Keratinocyte (primary cell): ENCODE measurements at places on chromosomes 7 and 10. TPM values are rescaled to one million over a fixed set of nuclear protein-coding genes. Genes with fewer than 3 reads are reported as not detected.

DPP6 gene
- not detected in 3 replicates for polyA plus RNA-seq

ACTL6B gene
- polyA plus RNA-seq: not detected in 3 replicates

SPDYE6 gene
- polyA plus RNA-seq: not detected in 3 replicates

FFAR4 gene
- not detected in 3 replicates for polyA plus RNA-seq

NPC1L1 gene
- 0.01 to 0.03 TPM in 2 of 3 replicates, not detected in the other for polyA plus RNA-seq

DGKI gene
- 0.01 to 0.14 TPM in 2 of 3 replicates, not detected in the other for polyA plus RNA-seq

ZNF804B gene
- not detected in 3 replicates for polyA plus RNA-seq

GOLGA7B gene
- 3.6 to 6.8 TPM (median 4.9 TPM) in 3 replicates for polyA plus RNA-seq

SLC13A4 gene
- polyA plus RNA-seq: 0.02 to 0.12 TPM (median 0.03 TPM) in 3 replicates

GRCh38 chr10:110279407-110279986, 25.2 kb downstream of the SMNDC1 start:
- H3K4me1 ChIP-seq: no peaks in the 10 kb centered on the region
- no peak overlapping the region for H3K27ac ChIP-seq
- H3K36me3 ChIP-seq: no peaks in the 10 kb centered on the region
- no peaks in the 10 kb centered on the region for H3K27me3 ChIP-seq
- no peak for DNase-seq
- H3K4me3 ChIP-seq: no peak overlapping the region

DNA sequence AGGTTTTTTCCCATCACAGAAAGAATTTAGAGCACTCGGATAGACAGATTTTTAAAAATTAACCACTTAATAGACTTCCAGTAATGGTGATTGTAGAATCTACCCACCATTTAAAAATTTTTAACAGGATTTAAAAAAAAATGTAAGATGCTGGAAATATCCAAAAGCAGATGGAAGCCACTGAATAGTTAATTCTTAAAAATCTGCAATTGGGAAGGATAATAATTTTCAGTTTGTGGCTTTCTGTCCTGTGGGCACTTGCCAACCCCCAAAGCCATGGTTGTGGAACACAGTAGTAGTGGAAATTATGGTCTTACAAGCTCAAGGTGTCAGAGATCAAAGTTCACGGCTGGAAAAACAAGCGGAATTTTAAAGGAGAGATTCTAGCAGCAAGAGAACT, 101.0 kb upstream of the SP4 start:
- H3K4me3 ChIP-seq: no peak overlapping the region
- DNase-seq: no peak
- H3K36me3 ChIP-seq: no peaks in the 10 kb centered on the region
- H3K27ac ChIP-seq: no peak overlapping the region
- H3K4me1 ChIP-seq: no peaks in the 10 kb centered on the region

GRCh38 chr10:310976-311639, 175.9 kb downstream of the ZMYND11 start:
- no peak for DNase-seq
- no peaks in the 10 kb centered on the region for H3K36me3 ChIP-seq
- H3K4me3 ChIP-seq: no peak overlapping the region

DNA sequence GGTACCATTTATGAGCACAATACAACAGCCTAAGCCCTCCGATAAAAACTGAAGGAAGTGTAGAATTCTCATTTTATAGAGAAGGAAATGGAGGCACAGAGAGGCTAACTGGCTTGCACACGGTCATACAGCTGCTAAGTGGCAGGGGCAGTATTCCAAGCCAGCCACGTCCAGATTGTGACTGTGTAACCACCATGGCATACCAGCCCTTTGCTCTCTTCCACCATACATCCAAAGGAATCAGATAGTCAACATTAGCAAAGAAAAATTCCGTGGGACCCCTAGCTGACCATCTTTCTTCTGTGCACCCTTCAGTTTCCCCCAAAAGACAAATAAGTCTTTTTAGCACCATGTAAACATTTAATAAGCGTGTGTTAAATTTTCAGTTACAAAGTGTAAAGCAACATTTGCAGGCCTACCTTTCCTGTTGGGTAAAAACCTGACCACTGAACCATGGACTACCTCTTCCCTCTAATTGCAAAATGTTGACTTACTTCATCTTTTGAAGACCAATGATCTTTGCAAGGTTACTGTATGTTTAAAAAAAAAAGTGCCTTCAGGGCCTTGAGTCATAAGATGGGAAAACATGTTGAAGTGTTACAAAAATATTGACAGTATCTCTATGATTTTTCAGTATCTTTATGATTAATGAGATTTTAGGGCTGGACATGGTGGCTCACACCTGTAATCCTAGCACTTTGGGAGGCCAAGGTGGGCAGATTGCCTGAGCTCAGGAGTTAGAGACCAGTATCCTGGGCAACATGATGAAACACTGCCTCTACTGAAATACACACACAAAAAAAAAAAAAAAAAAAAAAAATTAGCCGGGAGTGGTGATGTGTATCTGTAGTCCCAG, 24.3 kb upstream of the PDZD8 start:
- H3K36me3 ChIP-seq: no peaks in the 10 kb centered on the region
- DNase-seq: no peak
- H3K4me3 ChIP-seq: no peak overlapping the region
- H3K27ac ChIP-seq: no peak overlapping the region
- no peaks in the 10 kb centered on the region for H3K27me3 ChIP-seq
- H3K4me1 ChIP-seq: no peaks in the 10 kb centered on the region

GRCh38 chr7:34086064-34086463, 180.7 kb downstream of the BMPER start:
- H3K4me3 ChIP-seq: no peak overlapping the region
- H3K36me3 ChIP-seq: no peaks in the 10 kb centered on the region
- peaks cover 8% of the 10 kb centered on the region for H3K4me1 ChIP-seq
- DNase-seq: no peak
- H3K27ac ChIP-seq: no peak overlapping the region

GRCh38 chr10:77106676-77107075, 530.9 kb downstream of the KCNMA1 start:
- no peak for DNase-seq
- H3K4me3 ChIP-seq: no peak overlapping the region
- H3K27ac ChIP-seq: no peak overlapping the region
- H3K36me3 ChIP-seq: no peaks in the 10 kb centered on the region

DNA sequence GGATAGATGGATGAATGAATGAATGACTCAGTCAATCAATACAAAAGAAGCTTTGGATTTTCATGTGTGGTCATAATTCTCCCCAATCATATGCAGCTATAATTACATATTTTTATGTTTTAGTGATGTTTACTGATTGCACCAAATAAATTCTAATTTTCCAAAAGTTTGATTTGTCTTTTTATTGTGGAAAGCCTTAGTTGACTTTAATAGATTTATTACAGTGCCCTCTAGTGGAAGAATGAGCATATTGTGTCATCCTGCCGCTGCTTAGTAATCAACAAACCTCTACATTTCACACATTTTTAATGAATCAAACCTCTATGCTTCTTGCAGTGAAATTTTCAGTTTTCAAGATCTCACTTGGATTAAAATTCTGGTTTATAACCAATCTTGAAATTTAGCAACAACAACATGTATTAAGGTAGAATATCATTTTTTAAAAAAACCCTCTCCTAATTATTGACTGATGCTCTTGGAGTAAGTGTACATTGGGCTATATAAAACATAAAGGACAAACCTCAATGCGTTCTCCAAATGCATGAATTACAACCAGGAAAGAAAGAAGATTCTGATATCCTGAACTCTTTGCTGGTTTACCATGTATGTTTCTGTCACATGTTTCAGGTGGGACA, 55.6 kb upstream of the PNLIP start:
- no peaks in the 10 kb centered on the region for H3K27me3 ChIP-seq
- no peak overlapping the region for H3K4me3 ChIP-seq
- no peaks in the 10 kb centered on the region for H3K4me1 ChIP-seq
- peaks cover 4% of the 10 kb centered on the region for H3K36me3 ChIP-seq

- DNase-seq: no peak
- no peaks in the 10 kb centered on the region for H3K4me1 ChIP-seq
- H3K27me3 ChIP-seq: no peaks in the 10 kb centered on the region
- no peak overlapping the region for H3K27ac ChIP-seq
These were observed 918 bp upstream of the STRA8 start for GRCh38 chr7:135232720-135233119.

- no peaks in the 10 kb centered on the region for H3K27me3 ChIP-seq
- no peak overlapping the region for H3K4me3 ChIP-seq
- no peaks in the 10 kb centered on the region for H3K4me1 ChIP-seq
- H3K36me3 ChIP-seq: no peaks in the 10 kb centered on the region
- DNase-seq: no peak
- no peak overlapping the region for H3K27ac ChIP-seq
These were observed 56.8 kb upstream of the FAM171A1 start for GRCh38 chr10:15427843-15428414.

DNA sequence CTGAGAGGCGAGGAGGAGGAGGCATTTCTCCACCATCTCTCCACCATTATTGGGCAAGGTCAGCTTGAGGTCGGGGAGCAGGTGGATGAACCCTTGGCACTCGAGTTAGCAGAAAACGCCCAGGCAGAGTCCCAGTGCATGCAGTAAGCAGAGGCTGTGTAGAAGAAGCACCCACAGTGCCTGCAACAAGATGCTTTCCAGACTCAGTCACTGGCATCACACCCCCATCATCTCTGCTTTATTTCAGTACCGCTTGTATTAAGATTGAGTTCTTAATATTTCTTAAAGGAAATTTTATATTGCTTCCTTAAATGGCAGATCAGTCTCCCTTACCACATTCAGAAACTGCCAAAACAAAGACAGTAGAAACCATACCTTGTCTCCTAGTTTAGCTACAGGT, 122.3 kb upstream of the PPIF start:
- H3K27me3 ChIP-seq: no peaks in the 10 kb centered on the region
- no peak for DNase-seq
- H3K4me3 ChIP-seq: no peak overlapping the region
- H3K4me1 ChIP-seq: peaks cover 31% of the 10 kb centered on the region
- no peak overlapping the region for H3K27ac ChIP-seq
- H3K36me3 ChIP-seq: peaks cover 5% of the 10 kb centered on the region

DNA sequence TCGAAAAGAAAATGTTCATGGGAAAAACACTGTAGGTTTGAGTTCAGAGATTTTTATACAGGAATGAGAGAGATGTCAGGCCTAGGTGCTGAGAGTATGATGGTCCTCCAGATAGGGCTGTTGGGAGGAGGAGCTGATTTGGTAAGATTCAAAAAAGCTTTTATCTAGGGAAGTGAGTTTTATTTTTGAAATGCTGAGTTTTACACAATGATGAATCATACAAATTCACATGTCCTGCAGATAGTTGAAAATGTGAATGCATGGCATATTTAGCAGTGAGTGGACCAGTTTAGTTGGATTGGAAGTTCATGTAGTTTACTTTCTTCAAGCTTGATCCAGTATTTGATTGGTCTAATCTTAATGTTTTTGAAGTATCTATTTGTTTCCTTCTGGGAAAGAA, 154.8 kb downstream of the LRRC4 start:
- no peaks in the 10 kb centered on the region for H3K36me3 ChIP-seq
- H3K27me3 ChIP-seq: no peaks in the 10 kb centered on the region

DNA sequence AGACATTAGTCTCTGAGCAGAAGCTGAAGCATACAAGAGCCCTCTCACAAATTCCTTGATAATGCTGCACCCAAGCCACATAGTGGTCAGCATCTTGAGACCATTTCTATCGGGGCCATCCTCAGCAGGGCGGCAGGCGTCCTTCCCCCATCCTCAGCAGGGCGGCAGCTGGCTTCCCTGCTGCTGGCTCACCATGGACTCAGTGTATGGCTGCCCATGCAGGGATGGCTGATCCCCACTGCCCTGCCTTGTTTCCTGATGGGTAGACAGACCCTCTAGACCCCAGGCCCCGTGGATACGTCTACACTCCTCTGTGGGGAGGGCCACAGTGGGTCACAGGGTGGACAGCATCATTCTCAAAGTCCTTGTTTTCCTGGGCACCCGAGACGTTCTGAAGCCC, 406.8 kb downstream of the TCERG1L start:
- no peak for DNase-seq
- H3K4me1 ChIP-seq: no peaks in the 10 kb centered on the region
- no peak overlapping the region for H3K27ac ChIP-seq
- H3K4me3 ChIP-seq: no peak overlapping the region
- H3K27me3 ChIP-seq: no peaks in the 10 kb centered on the region
